ENCODE measurements at places on chromosomes 7 and 10.

DNA sequence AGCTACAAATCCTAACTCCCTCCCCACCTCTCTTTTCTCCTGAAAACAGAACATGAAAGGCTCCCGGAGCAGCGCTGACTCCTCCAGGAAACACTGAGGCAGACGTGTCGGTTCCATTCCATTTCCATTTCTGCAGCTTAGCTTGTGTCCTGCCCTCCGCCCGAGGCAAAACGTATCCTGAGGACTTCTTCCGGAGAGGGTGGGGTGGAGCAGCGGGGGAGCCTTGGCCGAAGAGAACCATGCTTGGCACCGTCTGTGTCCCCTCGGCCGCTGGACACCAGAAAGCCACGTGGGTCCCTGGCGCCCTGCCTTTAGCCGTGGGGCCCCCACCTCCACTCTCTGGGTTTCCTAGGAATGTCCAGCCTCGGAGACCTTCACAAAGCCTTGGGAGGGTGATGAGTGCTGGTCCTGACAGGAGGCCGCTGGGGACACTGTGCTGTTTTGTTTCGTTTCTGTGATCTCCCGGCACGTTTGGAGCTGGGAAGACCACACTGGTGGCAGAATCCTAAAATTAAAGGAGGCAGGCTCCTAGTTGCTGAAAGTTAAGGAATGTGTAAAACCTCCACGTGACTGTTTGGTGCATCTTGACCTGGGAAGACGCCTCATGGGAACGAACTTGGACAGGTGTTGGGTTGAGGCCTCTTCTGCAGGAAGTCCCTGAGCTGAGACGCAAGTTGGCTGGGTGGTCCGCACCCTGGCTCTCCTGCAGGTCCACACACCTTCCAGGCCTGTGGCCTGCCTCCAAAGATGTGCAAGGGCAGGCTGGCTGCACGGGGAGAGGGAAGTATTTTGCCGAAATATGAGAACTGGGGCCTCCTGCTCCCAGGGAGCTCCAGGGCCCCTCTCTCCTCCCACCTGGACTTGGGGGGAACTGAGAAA is 30.4 kb downstream of the PFKFB3 start:
- no peak for DNase-seq

DNA sequence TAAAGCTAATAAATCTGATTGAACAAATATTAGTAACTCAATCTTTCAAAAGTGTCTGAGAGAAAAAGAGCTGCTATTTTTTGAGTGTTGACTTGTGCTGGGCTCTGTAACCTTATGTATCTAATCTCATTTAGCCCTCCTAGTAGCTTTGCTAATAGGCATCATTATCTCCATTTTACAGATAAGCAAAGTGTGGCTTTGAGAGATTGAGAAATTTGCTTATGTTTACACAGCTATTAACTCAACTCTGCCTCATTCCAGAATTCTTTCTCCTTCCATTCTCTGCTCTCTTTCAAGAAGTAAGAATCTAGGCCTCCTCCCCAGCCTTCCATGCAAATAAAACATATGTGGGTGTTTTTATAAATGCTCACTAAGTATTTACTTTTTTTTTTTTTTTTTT is 137.8 kb downstream of the GATA3 start:
- DNase-seq, result no peak

- DNase-seq, result no peak
These were observed 41.3 kb upstream of the ATXN7L1 start for GRCh38 chr7:105917659-105918058.

- peak; percentile 72 for DNase-seq
These were observed 68.6 kb downstream of the MMRN2 start for GRCh38 chr10:86888585-86889381.

DNA sequence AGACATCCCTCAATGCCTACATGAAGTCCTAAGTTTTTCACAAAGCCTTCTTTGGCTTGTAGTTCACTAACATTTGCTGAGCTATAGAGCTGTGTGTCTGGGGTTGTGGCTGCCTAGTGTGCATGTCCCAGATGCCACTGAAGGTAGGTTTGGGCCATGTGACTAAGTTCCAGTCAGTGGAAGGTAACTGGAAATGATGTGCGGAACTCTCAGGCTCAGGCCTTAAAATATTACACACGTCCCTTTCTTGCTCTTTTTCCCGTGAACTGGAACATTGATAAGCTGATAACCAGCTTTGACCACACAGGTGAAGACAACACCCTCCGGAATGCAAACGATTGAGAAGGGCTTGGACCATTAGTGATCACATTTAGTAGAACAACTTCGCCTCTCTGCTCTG is 358.1 kb downstream of the GATA3 start:
- DNase-seq, result no peak

GRCh38 chr7:116483271-116483942 is 16.1 kb upstream of the CAV2 start:
- no peak for DNase-seq

DNA sequence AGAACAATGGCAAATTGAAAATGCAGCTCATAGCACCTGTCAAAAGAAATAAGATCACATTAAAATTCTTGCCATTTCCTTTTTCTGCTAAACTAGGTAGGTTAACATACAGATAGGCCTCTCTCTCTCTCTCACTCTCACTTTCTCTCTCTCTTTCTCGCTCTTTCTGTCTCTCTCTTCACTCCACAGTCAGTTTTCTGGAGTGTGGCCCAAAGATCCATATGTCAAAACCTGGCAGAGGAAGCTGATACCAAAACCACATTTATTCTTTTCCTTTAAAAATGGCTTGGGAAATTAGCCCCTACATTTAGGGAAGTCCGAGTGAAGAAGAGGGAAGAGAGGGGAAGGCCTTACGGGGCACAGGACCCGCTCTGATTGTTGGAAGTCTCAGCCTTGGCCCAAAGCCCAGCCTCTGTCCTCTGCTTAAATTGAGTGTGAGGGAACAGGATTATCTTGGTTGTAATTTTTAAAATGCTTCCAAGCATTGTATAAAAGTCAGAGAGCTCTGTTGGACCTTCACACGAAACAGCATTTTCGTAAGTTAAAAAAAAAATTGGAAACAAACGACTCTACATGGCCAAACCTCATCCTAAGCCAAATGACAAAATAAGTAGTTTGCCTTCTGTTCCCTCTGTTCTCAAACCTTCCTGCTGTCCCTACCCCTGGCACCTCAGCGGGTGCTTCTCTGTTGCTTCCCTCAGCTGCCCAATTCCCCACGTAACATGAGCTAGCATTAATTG is 83.2 kb downstream of the FRMD4A start:
- no peak for DNase-seq

GRCh38 chr10:78357141-78358063 is 323.7 kb downstream of the RPS24 start:
- DNase-seq, result no peak

DNA sequence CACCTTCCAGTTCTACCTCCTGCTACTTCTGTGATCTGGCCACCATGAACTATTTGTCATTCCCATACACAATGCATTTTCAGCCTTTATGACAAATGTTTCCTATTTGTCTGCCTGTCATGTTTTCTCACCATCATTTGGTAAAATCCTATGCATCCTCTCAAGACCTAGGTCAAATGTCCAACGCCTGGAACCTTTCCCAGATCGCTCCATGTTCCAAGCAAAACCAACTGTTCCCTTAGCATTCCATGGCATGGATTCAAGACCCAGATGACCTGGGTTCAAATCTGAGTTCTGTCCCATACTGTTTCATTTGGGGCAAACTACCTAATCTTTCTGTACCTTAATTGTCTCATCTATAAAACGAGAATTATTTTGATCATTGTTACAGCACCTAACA is 98.9 kb downstream of the USP6NL start:
- DNase-seq, result no peak

DNA sequence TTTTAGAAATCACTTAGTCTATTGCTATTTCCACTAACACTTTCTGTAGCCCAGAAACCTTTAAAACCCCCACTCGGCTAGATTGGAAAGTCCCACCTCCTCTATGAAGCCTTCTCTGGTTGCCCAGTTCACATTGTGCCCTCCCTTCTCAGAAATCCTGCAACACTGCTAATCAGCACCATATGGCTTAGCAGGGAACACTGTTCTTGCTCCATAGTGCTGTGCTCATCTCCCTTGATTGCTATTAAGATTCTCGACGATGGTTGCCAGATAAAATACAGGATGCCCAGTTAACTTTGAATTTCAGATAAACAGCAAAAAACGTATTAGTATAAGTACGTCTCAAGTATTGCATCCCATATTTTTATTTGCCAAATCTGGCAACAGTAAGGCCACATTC is 40.1 kb upstream of the XPNPEP1 start:
- no peak for DNase-seq

GRCh38 chr10:12785415-12785831 is 216.1 kb downstream of the CCDC3 start:
- no peak for DNase-seq

DNA sequence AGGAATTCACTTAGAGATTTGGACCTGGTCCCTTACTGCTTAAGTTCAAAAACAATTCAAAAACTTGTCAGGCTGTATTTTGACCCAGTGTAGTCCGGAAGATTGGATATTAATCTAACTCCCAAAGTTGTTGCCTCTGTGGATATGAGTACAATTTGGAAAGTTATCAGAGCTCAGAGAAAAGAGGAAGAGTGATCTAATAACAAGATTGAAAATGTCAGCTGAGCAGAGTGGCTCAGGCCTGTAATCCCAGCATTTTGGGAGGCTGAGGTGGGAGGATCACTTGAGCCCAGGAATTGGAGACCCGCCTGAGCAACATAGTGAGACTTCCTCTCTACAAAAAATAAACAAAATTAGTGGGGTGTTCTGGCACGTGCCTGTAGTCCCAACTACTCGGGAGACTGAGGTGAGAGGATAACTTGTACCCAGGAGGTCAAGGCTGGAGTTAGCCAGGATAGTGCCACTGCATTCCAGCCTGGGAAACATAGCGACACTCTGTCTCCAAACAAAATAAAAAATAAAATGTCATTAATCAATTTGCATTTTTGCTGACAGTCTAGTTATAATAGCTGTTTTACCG is 3.2 kb upstream of the ASCC1 start:
- no peak for DNase-seq

DNA sequence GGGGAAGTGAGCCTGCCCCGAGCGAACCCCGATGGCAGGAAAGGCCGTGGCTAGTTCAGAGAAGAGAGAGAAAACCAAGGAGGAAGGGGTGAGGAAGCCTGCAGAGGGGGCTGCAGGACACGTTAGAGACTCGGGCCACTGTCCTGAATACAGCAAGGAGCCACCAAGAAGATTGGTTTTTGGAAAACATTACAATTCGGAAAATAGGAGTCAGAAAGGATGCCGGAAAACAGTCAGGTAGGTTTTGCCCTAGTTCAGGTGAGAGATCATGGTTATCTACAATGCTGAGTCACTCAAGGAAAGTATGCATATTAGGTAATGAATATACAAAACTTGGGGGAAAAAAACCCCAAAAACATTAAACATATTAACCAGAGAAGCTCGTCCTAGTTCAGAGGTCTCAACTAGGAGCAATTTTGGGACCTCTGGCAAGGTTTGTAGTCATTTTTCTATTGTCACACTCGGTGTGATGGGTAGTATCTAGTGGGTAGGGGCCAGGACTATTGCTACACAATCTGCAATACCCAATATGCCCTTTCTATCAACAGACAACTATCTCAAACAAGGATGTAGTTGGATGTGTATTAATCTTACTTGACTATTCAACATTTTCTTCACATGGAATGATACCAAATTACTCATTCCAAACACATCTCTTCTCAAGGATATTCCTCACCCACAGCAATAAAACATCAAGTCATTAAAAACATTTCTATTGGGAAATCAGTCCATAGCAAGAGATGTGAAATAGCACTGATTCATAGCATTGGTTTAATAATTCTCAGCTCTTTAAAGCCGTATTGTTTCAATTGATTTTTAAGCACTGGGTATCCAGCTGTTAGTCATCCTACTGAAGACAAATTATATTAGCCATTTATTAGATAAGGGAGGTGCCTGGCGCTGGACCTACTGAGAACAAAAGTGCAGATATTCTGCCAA is 74.4 kb upstream of the RSU1 start:
- peak; percentile 12 for DNase-seq

GRCh38 chr7:5545222-5545914 is 121.7 kb upstream of the TNRC18 start:
- no peak for DNase-seq

DNA sequence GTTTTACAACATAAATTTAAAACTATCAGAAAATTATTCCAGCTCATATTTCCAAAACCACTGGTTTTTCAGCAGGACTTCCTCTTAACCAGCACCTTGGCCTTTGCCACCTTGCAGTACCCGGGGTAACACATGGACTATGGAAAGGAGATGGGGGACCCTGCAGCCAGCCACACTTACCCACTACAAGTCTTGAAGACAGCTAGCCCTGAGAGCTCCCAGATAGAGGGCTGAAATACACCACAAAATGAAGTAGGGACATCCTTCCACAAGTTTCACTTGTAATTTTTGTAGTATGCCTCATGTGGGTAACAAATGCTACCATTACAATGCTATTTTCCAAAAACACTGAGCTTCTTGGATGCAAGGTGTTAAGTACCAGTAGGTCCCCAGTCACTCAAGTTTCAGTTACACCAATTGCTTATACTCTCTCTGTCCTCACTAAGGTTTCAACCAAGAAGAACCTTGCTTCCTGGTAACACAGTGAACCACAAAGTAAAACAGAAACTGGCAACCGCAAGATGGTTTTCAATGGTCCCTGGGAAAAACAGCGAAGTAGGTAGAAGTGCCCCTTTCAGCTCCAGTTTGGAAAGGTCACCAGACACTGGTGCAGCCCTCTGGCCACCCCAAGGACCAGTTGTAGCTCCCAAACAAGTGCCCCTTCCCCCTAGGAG is 110.9 kb downstream of the SGMS1 start:
- peak; percentile 49 for DNase-seq

DNA sequence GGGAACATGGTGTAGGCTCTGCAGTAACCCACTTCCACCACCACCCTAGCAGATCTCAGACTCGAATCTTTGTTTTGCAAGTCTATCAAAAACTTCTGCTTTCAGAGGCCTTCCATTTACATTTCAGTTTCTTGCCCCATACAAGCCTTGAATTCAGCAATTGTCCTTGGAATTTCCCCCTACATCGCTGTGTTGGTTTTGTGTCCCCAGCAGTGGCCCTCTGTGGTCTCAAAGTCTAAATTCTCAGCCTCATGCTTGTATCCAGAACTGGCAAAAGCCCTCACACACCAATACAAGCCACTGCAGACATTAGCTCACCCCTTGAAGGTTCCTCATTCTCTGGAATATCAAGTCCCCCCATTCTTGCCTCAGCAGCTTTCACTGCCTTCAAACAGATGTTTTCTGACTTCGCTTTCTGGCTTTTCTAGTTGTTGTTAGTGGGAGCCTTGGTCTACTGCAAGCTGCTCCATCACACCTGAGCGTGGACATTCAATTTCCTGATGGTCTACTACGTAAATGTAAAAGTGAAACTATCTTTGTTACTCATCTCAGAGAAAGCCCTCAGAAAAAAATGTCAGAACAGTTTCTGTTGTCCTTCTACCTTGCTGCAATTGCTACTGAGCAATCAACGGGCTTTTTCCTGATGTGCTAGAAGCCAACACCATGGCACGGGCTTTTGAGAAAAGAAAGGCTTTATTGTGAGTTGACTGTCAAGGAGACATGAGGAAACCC is 1.8 kb upstream of the NUB1 start:
- DNase-seq, result peak; percentile 74

- no peak for DNase-seq
These were observed 64.6 kb upstream of the STEAP1B start for GRCh38 chr7:22564511-22565045.

- DNase-seq, result no peak
These were observed 79.4 kb upstream of the PRR15 start for GRCh38 chr7:29484280-29484679.

GRCh38 chr7:100367676-100368613 is 5.3 kb upstream of the PILRA start:
- DNase-seq, result no peak
